ENCODE measurements at places on chromosomes 2 and 18. TPM values are rescaled to one million over a fixed set of nuclear protein-coding genes. Genes with fewer than 3 reads are reported as not detected.

Gene FASTKD2
- 24.4 TPM for total RNA-seq

Gene RBKS
- total RNA-seq = 2.4 TPM

Gene CFC1
- total RNA-seq = not detected

- H3K36me3 ChIP-seq = no peaks in the 10 kb centered on the region
- no peaks in the 10 kb centered on the region for H3K4me1 ChIP-seq
- no peak overlapping the region for H3K27ac ChIP-seq
- no peak for DNase-seq
- no peaks in the 10 kb centered on the region for H3K27me3 ChIP-seq
Measured at GRCh38 chr2:113762377-113763118, 6.1 kb upstream of the SLC35F5 start.

GRCh38 chr18:60506190-60506589 lies 133.6 kb upstream of the MC4R start:
- no peak overlapping the region for H3K4me3 ChIP-seq
- no peaks in the 10 kb centered on the region for H3K27me3 ChIP-seq
- H3K36me3 ChIP-seq = no peaks in the 10 kb centered on the region
- H3K27ac ChIP-seq = no peak overlapping the region
- no peaks in the 10 kb centered on the region for H3K4me1 ChIP-seq

DNA sequence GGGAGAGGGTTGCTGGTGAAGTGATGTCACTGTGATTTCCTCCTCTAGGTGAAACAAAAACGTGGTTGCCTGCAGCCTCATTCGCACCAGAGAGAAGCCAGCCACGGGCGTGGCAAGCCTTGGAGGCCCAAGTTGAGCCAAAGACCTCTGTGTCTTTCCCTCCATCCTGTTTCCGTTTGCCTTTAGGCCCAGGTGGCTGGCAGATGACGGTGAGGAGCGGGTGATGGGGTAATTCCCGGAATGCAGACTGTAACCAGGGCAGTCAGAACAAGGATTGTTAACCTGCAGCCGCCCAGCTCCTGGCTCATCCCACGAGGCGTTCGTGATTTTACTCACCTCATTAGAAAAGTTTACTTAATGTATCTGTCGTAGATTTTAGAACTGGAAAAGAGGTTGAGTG lies 14.4 kb downstream of the CTIF start:
- peaks cover 13% of the 10 kb centered on the region for H3K4me1 ChIP-seq
- no peak overlapping the region for H3K4me3 ChIP-seq
- no peaks in the 10 kb centered on the region for H3K27me3 ChIP-seq

DNA sequence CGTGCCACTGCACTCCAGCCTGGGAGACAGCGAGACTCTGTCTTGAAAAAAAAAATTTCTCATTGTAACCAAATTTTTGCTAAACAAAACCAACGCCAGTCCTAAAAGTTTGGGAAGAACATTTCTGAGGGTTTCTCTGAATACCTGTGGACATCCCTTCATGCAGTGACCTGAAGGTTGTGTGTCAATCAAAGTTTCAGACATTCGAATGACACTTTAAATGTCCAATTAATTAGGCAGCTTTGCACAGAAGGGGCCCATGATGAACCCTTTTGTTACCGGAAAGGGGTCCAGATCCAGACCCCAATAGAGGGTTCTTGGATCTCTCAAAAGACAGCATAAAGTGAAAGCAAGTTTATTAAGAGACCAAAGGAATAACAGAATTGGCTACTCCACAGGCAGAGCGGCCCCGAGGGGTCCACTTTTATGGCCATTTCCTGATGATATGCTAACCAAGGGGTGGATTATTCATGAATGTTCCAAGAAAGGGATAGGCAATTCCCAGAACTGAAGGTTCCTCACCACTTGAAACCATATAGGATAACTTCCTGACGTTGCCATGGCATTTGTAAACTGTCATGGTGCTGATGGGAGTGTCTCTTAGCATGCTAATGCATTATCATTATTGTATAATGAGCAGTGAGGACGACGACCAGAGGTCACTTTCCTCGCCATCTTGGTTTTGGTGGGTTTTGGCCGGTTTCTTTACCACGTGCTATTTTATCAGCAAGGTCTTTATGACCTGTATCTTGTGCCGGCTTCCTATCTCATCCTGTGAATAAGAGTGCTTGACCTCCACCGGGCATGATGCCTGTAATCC lies 27.5 kb upstream of the HPCAL1 start:
- H3K27ac ChIP-seq = no peak overlapping the region
- no peaks in the 10 kb centered on the region for H3K27me3 ChIP-seq
- H3K36me3 ChIP-seq = no peaks in the 10 kb centered on the region

DNA sequence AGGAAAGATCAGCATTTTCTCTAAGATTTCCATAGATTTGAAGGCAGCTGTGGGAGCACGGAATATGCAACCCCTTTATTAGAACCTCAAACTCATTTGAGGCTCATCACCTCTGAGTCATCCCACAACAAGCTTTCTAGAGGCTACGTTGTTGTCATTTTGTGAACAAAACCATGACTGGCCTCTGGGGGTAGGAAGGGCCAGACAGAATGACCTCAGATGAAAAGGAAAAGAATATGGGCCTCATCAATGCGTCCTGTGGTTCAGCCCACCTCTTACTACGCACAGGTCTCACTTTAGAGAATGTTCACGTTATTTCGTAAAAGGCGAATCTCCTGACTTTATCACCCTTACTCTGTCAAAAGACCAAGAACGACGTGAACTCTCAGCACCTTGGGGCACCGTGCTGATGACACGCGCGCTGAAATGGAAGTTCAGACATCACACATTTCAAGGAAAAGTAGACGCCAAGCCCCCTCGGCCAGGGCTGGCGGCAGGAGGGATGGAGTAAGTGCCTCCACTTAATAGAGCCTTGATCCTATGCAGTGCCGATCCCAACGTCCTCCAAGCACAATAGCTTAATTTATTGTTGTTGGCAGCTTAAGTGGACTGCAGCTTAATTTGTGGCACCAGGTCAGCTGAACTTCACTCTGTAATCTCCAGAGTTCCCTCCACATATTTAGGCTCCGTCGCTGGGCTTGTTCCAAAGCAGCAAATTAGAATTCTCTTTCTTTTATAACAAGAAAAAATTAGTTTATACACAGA lies 208.3 kb downstream of the EIPR1 start:
- H3K4me1 ChIP-seq = no peaks in the 10 kb centered on the region
- H3K27me3 ChIP-seq = no peaks in the 10 kb centered on the region
- H3K36me3 ChIP-seq = no peaks in the 10 kb centered on the region
- H3K4me3 ChIP-seq = no peak overlapping the region

DNA sequence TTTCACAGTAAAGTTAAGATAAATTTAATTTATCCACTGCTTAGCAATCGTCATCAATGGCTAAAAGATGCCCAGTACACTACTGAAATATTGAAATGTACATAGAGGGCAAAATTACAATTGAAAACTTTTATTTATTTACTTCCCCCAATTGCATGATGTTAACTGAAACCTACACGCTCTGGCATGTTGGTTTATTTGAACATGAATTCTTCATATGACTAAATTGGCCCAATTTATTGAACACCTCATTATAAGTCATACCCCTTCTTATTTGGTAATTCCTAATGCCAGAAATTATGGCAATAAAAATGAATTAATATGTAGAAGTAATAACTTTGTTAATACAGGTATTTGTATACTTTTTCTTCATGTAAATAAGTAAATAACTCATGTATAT lies 183.0 kb upstream of the ZC3H15 start:
- no peaks in the 10 kb centered on the region for H3K36me3 ChIP-seq
- no peak overlapping the region for H3K4me3 ChIP-seq
- no peaks in the 10 kb centered on the region for H3K27me3 ChIP-seq
- DNase-seq = no peak
- H3K27ac ChIP-seq = no peak overlapping the region

Gene CNTNAP5
- not detected for total RNA-seq

DNA sequence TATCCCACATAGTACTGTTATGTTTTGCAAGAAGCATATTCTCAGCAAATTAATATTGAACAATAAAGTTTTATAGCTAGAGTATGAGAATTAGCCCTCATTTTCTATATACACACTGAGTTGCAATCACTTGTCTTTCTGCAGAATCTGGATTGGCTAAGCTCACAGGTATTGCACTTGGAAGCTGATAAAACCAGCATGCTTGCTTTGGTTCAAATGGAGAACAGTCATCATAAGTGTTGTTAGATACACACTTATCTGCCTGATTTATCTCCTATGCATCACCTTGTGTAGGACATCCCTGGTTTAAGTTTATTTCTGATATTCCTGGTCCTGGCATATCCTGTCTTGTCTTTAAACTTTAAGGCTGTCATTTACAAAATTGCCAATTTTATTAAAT lies 38.0 kb upstream of the CYP20A1 start:
- no peak overlapping the region for H3K27ac ChIP-seq
- no peaks in the 10 kb centered on the region for H3K36me3 ChIP-seq
- H3K27me3 ChIP-seq = no peaks in the 10 kb centered on the region
- H3K4me3 ChIP-seq = no peak overlapping the region
- DNase-seq = no peak

GRCh38 chr18:8654503-8655451 lies 45.5 kb downstream of the RAB12 start:
- no peak overlapping the region for H3K27ac ChIP-seq
- no peak overlapping the region for H3K4me3 ChIP-seq
- DNase-seq = no peak
- no peaks in the 10 kb centered on the region for H3K36me3 ChIP-seq

Gene CLEC4F
- total RNA-seq = not detected

- no peaks in the 10 kb centered on the region for H3K27me3 ChIP-seq
- H3K4me1 ChIP-seq = no peaks in the 10 kb centered on the region
- DNase-seq = peak; percentile 34
- H3K36me3 ChIP-seq = 0 out of 2 replicates have a peak, but pooled peaks cover 9% of the 10 kb centered on the region
- no peak overlapping the region for H3K27ac ChIP-seq
- H3K4me3 ChIP-seq = no peak overlapping the region
Measured at GRCh38 chr18:741931-742512, 29.6 kb upstream of the ENOSF1 start.

DNA sequence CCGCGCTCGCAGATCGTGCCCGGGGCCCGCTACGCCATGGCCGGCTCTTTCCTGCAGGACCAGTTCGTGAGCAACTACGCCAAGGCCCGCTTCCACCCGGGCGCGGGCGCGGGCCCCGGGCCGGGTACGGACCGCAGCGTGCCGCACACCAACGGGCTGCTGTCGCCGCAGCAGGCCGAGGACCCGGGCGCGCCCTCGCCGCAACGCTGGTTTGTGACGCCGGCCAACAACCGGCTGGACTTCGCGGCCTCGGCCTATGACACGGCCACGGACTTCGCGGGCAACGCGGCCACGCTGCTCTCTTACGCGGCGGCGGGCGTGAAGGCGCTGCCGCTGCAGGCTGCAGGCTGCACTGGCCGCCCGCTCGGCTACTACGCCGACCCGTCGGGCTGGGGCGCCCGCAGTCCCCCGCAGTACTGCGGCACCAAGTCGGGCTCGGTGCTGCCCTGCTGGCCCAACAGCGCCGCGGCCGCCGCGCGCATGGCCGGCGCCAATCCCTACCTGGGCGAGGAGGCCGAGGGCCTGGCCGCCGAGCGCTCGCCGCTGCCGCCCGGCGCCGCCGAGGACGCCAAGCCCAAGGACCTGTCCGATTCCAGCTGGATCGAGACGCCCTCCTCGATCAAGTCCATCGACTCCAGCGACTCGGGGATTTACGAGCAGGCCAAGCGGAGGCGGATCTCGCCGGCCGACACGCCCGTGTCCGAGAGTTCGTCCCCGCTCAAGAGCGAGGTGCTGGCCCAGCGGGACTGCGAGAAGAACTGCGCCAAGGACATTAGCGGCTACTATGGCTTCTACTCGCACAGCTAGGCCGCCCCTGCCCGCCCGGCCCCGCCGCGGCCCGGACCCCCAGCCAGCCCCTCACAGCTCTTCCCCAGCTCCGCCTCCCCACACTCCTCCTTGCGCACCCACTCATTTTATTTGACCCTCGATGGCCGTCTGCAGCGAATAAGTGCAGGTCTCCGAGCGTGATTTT lies 7.6 kb downstream of the TBR1 start:
- DNase-seq = no peak
- H3K36me3 ChIP-seq = no peaks in the 10 kb centered on the region
- no peak overlapping the region for H3K4me3 ChIP-seq
- H3K27me3 ChIP-seq = no peaks in the 10 kb centered on the region
- no peak overlapping the region for H3K27ac ChIP-seq

Gene DHRS9
- 0.15 TPM for total RNA-seq
